Left ventricle myocardium superior (tissue), 1 donor: ENCODE measurements at places on chromosomes 5 and 9. TPM values are rescaled to one million over a fixed set of nuclear protein-coding genes. Genes with fewer than 3 reads are reported as not detected.

Gene RORB
- 7.0 TPM for total RNA-seq

Gene RMI1
- 6.9 TPM for total RNA-seq

Gene PITX1
- not detected for total RNA-seq

Gene MSX2
- total RNA-seq, result 1.9 TPM

Gene HMMR
- total RNA-seq, result 0.72 TPM

- no peak for DNase-seq
Observed at GRCh38 chr5:141908796-141909195, 14.9 kb upstream of the DELE1 start.

DNA sequence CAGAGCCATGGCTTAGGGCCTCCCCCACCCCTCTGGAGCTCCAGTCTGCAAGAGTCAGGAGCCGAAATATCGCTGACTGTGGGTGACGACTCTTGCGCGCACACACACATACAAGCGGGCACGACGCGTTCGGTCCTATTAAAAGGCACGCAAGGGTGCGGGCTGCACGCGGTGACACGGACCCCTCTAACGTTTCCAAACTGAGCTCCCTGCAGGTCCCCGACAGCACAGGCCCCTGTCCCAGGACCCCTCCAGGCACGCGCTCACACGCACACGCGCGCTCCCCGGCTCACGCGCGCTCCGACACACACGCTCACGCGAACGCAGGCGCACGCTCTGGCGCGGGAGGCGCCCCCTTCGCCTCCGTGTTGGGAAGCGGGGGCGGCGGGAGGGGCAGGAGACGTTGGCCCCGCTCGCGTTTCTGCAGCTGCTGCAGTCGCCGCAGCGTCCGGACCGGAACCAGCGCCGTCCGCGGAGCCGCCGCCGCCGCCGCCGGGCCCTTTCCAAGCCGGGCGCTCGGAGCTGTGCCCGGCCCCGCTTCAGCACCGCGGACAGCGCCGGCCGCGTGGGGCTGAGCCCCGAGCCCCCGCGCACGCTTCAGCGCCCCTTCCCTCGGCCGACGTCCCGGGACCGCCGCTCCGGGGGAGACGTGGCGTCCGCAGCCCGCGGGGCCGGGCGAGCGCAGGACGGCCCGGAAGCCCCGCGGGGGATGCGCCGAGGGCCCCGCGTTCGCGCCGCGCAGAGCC lies at the start of gene GRIN1:
TSS of gene GRIN1 (plus strand) at position 433 of the 746 bp plus-strand sequence. CDS start 333 bp downstream, outside the sequence.
- DNase-seq, result peak; percentile 68

DNA sequence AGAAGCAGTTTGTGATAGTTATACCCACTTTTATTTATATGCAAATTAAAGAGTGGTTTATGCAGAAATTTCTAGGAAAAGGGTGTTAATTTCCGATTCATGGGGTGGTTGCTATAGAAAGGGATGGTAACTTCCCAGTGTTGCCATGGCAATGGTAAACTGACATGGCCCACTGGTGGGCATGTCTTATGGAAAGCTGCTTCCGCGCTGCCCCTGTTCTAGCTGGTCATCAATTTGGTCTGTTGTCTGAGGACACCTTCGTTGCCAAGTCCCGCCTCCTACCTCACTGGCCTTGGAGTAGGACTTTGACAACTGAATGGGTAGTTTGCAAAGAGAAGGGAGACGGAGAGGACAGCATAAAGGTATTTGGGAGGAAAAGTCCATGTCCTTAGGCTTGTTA lies 74.0 kb upstream of the SMIM23 start:
- DNase-seq, result no peak

- peak; percentile 55 for DNase-seq
Observed at GRCh38 chr5:84382363-84383295, 2.1 kb downstream of the EDIL3 start.

DNA sequence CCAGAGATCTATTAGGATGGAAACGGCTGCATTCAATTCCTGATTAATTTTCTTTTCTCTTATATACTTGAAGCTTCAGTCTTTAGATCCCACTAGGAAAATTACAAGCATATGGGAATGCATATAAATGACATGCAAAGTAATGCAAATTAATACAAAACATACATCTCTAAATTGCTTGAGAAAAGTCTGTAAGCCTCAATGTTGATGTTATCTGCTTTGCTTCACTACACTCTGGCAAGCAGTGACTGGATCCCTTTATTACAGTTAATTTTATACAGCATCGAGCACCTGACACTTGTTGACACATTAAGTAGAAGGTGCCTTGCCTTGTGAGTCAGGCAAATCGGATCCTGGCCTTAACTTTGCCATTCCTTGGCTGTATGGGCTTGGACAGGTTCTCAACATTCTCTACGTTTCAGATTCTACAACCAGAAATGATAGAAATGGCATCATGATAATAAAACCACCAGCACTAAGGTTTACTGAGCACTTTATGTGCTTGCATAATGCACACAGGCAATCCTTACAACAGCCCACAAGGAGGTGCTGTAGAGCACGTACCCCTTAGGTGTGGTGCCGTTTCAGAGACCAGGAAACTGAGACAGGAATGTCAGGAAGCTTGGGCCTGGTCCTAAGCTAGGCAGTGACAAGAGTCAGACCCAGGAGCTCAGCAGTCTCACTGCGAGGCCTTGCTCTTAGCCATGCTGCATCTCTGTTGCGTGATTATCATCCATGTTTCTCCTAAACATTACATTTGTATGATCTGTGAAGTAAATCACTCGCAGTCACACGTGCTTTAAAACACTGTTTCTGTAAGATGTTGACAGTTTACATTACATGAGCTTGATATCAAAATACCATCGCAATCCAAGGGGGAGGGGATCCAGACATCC lies 2.7 kb downstream of the GCNT4 start:
- peak; percentile 32 for DNase-seq
